ENCODE measurements at places on chromosomes 12 and 14. TPM values are rescaled to one million over a fixed set of nuclear protein-coding genes. Genes with fewer than 3 reads are reported as not detected.
A peak's percentile ranks its signal among the peaks of the same experiment; 100 is the strongest.

The OAS3 gene
- total RNA-seq: 15.4 TPM

DNA sequence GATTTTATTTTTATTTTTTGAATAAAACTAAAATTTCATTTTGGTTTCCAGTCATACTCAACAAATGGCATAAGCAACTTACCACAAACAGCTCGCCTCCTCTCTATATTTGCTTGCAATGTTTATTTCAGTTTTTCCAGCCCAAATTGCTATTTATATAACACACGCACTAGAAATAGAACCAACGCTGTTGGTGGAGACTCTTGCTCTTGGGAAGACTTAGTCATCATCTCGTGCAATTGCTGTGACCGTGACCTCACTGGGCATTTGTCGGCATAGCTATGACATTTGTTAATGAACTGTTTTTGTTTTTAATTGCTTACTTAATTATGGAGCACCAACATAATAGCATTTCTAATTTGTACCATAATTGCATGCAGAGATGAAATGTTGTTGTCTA lies 153.1 kb upstream of the OTX2 start:
- H3K27ac ChIP-seq: no peak overlapping the region
- no peaks in the 10 kb centered on the region for H3K4me1 ChIP-seq
- H3K4me3 ChIP-seq: no peak overlapping the region
- H3K36me3 ChIP-seq: no peaks in the 10 kb centered on the region
- DNase-seq: no peak
- H3K27me3 ChIP-seq: no peaks in the 10 kb centered on the region

The CLEC6A gene
- not detected for total RNA-seq

DNA sequence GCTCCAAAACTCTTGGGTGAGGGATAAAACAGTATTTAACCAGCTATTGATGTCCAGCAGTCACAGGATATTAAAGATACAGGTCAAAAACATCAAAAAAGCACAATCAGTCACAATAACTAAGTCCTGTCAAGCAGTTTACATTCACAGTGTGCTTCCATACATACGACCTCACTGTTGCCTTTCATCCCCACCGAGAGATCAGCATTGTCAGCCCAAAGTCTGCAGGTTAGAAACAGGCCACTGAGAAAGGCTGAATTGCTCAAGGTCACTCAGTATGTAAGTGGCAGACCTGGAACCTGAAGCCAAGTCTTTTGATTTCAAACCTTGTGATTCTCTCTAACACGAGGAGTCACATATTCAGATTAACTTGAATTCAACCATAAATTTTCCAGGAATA lies 124.9 kb downstream of the GXYLT1 start:
- H3K27ac ChIP-seq: no peak overlapping the region
- no peak overlapping the region for H3K4me3 ChIP-seq
- no peak for DNase-seq
- no peaks in the 10 kb centered on the region for H3K36me3 ChIP-seq
- H3K4me1 ChIP-seq: peaks cover 8% of the 10 kb centered on the region

- H3K27ac ChIP-seq: no peak overlapping the region
- H3K4me1 ChIP-seq: peaks cover 54% of the 10 kb centered on the region
- DNase-seq: no peak
- H3K4me3 ChIP-seq: no peak overlapping the region
- H3K27me3 ChIP-seq: no peaks in the 10 kb centered on the region
Measured at GRCh38 chr14:49975276-49975675, 82.4 kb downstream of the ARF6 start.

DNA sequence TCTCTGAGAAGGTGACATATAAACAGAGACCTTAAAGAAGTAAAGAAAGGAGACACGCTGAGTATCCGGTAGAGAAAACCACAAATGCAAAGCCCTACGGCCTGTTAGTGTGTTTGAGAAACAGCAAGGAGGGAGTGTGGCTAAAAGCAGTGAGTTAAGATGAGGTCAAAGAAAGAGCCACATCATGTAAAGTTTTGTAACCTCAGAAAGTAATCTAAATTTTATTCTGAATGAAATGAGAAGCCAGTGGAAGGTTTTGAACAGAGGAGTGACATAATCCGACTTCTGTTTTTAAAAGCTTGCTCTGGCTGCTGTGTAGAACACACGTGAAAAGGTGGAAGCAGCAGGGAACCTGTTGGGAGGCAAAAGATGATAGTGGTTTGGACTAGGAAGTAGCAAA lies 32.6 kb downstream of the PPP2R5E start:
- H3K27ac ChIP-seq: peak overlapping the region; percentile 59
- no peaks in the 10 kb centered on the region for H3K27me3 ChIP-seq
- no peak overlapping the region for H3K4me3 ChIP-seq
- no peaks in the 10 kb centered on the region for H3K36me3 ChIP-seq

DNA sequence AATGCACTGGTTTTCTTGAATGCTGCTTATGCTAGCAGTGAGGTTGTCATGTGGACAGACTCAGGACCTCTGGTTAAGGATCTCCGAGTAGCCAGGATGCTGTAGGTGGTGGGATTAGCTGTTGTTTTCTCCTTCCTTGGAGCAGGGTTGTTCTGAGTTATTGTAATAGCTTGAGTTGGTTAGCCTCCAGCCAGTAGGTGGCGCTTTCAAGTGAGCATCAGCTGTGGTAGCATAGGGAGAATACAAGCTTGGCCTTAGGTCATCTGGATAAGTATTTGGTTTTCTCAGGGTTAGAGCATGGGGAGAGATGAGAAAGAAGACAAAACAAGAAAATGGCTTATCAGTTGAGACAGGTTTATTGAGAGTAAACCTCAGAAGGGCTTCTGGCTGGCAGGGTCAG lies 299.7 kb upstream of the FBXO33 start:
- no peak overlapping the region for H3K27ac ChIP-seq
- DNase-seq: no peak
- no peaks in the 10 kb centered on the region for H3K27me3 ChIP-seq
- H3K4me3 ChIP-seq: no peak overlapping the region
- H3K4me1 ChIP-seq: no peaks in the 10 kb centered on the region

The KLRG1 gene
- 76.3 TPM for total RNA-seq
